A549 treated with CORT108297 at 1 μM for 4 hours (cell line): ENCODE measurements at places on chromosomes 6 and 20. TPM values are rescaled to one million over a fixed set of nuclear protein-coding genes. Genes with fewer than 3 reads are reported as not detected.

Gene ZSCAN16
- total RNA-seq = 3.9 to 5.1 TPM (median 4.2 TPM) in 5 replicates

Gene EYA2
- 2.0 to 3.3 TPM (median 2.9 TPM) in 5 replicates for total RNA-seq

Gene FAM83C
- total RNA-seq = 0.04 to 0.10 TPM (median 0.06 TPM) in 4 of 5 replicates, not detected in the other

Gene ACTL10
- 0.05 TPM in 1 of 5 replicates, not detected in the others for total RNA-seq

Gene NOP56
- total RNA-seq = 565 to 652 TPM (median 610 TPM) in 5 replicates

Gene DLK2
- 3.5 to 8.2 TPM (median 7.0 TPM) in 5 replicates for total RNA-seq

Gene FANCE
- total RNA-seq = 2.8 to 3.5 TPM (median 3.3 TPM) in 5 replicates

Gene PSORS1C1
- total RNA-seq = 3.0 to 5.1 TPM (median 3.8 TPM) in 5 replicates

Gene PI16
- total RNA-seq = 0.06 TPM in 1 of 5 replicates, not detected in the others

Gene GSTA2
- 0.07 TPM in 1 of 5 replicates, not detected in the others for total RNA-seq

Gene HLA-DPB1
- not detected in 5 replicates for total RNA-seq
